Heart left ventricle (tissue), 16 donors: ENCODE measurements at places on chromosomes 3 and 15. TPM values are rescaled to one million over a fixed set of nuclear protein-coding genes. Genes with fewer than 3 reads are reported as not detected.

KBTBD13 gene
- 7.9 TPM for total RNA-seq

MFSD1 gene
- 35.7 TPM for total RNA-seq

GRCh38 chr15:22902046-22902445 is 63.6 kb downstream of the NIPA2 start:
- no peaks in the 10 kb centered on the region for H3K27me3 ChIP-seq
- H3K27ac ChIP-seq, result no peak overlapping the region
- H3K4me3 ChIP-seq, result no peak overlapping the region

DNA sequence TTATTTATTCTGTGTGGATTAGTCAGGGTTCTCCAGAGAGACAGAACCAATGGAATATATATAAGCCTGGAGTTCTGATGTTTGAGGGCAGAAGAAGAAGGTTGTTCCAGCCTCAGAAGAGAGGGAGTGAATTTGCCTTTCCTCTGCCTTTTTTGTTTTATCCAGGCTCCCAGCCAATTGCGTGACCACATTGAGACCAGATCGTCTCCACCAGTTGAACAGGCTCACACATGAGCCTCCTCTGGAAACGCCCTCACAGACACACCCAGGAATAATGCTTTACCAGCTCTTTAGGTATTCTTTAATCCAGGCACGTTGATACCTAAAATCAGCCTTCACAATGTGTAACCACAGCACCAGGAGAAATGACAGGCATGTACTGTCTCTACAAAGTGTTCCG is 923.1 kb downstream of the TBL1XR1 start:
- no peak for DNase-seq
- no peaks in the 10 kb centered on the region for H3K4me1 ChIP-seq
- no peak overlapping the region for H3K27ac ChIP-seq
- H3K27me3 ChIP-seq, result no peaks in the 10 kb centered on the region
- H3K36me3 ChIP-seq, result no peaks in the 10 kb centered on the region
- no peak overlapping the region for H3K4me3 ChIP-seq

DNA sequence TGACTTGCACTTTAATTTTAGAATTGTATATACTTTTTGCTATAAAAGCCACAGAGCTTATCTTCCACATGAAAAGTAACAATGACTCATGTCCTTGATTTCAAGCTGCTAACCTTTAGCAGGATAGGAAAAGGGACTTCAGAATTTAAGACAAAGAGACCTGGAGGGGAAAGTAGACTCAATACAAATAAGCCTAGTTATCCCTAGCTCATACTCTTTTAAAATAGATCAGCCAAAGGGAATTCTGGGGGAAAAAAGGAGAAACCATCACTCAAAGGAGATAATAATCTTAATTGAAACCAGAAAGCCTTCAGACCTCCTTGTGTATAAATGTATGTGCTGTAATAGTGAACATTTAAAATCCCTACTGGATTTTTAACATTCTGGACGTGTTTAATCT is 930.3 kb downstream of the NTRK3 start:
- H3K27ac ChIP-seq, result no peak overlapping the region
- no peaks in the 10 kb centered on the region for H3K36me3 ChIP-seq
- no peaks in the 10 kb centered on the region for H3K27me3 ChIP-seq
- no peak overlapping the region for H3K4me3 ChIP-seq
- H3K4me1 ChIP-seq, result no peaks in the 10 kb centered on the region
